ENCODE measurements at places on chromosomes 7 and 10.

DNA sequence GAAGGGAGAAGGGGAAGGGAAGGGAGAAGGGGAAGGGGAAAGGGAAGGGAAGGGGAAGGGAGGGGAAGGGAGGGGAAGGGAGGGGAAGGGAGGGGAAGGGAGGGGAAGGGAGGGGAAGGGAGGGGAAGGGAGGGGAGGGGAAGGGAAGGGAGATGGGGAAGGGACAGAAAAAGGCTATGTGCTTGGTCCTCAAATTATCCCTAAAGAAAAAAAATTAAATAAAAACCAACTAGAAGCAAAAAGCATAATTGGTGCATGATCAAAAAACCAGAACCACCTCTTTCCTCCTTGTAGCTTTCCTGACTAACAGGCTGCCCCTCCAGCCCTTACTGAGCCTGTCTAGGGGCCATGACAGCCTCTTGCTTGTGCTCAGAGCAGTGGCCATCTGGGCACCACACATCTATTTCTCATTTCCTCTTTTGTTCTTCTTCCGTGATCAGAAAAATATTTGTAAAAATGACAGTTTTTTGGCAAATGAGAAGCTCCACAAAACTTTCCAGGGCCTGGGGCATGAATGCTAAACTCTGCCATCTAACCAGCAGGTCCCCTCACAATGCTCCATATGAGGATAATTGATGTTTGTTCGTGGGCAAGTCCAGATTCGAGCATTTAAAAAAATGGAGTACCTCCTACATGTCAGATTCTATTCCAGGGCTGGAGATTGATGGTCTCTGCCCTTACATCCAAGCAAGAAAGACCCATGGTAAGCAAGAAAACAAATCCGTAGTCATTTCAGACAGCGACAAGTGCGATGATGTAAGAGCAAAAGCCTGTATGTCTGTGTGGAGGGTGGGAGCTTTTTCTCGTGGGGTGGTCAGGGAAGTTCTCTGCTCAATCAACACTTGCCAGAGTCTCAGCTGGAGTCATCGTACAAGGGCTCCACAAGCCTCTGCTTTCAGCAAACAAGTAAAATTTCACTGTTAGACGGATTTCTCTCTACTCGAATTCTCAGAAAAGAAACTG is 320.9 kb downstream of the WDR11 start:
- DNase-seq = no peak

- no peak for DNase-seq
These were observed 343.1 kb downstream of the PHTF2 start for GRCh38 chr7:78141522-78142281.

DNA sequence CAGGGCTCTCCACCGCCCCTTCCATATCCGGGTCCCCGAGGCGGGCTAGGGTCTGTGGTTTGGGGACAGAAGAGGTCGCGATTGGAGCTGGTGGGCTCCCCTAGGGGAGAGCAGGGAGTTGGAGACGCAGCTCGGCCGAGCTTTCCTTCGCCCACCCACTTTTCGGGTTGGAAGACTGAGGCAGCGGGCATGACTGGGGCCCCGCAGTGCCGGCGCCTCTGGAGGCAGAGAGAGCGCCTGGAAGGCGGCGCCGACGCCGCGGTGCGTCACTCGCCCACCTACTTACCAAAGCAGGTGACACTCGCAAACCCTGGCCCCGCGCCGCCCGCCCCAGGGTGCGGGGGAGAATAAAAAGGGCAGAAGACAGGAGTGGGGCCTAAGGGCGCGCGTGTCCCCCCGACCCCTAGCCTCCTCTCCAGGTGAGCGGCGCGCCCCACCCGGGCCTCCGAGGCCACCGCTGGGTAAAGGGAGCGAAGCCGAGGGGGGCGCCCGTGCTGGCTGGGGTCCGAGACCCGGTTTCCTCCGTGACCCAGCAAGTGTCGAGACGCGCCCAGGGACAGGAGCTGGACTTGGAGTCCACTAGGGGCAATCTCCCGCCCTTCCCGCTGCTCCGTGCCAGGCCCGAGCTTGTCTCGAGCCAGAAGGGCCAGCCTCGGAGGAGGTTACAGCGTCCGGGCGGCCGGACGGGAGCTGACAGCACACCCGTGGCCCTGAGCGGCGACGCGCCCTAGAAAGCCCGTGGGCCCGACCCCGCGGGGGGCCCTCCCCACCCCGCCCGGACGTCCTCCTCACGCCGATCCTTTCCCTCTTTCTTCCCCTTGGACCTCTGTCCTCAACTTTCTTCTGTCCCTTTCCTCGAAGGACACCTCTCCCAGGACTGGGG is 34.4 kb upstream of the GRID1 start:
- DNase-seq = peak; percentile 51

DNA sequence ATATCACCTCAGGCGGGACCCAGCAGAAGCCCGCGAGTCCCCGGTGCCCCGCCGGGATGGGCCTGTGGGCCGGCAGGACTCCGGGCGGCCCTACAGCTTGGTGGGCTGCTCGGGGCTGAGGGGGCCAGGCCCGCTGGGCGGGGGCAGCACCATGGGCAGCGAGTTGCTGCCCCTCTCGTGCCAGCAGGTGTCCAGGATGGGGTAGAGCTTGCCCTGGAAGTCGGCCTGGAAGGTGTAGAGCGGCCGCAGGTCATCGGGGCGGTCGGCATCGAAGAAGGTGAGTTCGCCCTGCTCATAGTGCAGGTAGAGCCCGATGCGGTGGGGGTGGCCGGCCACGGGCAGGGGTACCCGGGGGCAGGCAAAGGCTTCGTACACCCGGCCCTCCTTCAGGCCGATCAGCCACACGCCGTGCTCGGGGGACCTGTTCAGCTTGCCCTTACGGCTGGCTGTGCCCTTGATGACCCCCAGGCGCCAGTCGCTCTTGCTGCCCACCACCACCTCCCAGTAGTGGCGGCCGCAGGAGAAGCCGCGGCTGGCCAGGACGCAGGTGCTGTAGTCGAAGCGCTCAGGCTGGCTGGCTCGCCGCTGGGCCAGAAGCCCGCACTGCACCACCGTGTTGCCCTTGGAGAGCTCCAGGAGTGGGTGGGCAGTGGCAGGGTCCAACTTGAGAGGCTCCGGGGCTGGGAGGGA is 4.3 kb upstream of the NSUN5 start:
- no peak for DNase-seq

- DNase-seq = peak; percentile 81
These were observed 34.2 kb downstream of the PARD3 start for GRCh38 chr10:34780818-34781380.

GRCh38 chr7:107659666-107660065 is 962 bp upstream of the SLC26A4 start:
- DNase-seq = no peak

DNA sequence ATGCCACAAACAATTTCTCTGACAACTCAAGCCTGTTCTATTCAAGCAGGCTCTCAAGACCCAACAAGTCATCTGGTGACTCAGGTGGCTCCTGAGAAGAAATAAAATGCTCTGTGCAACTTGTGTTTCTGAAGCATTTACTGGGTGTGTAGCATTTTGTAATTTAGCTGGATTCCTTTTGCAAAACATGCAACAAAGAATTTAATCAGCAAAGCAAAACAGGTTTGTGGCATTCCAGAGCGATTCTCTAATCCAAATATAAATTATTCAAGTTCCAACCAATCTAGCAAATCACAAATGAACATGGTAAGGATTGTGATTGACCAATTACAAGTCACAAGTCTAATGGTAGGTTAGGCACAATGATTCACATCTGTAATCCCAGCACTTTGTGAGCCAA is 39.8 kb upstream of the C10orf67 start:
- DNase-seq = no peak

GRCh38 chr10:48383393-48383792 is 76.9 kb downstream of the MAPK8 start:
- DNase-seq = no peak

GRCh38 chr10:117226813-117227451 is 14.0 kb upstream of the SLC18A2 start:
- no peak for DNase-seq

- DNase-seq = no peak
These were observed 533.6 kb downstream of the INHBA start for GRCh38 chr7:41169317-41169716.

- DNase-seq = no peak
These were observed 21.6 kb downstream of the DNTT start for GRCh38 chr10:96325719-96326373.

DNA sequence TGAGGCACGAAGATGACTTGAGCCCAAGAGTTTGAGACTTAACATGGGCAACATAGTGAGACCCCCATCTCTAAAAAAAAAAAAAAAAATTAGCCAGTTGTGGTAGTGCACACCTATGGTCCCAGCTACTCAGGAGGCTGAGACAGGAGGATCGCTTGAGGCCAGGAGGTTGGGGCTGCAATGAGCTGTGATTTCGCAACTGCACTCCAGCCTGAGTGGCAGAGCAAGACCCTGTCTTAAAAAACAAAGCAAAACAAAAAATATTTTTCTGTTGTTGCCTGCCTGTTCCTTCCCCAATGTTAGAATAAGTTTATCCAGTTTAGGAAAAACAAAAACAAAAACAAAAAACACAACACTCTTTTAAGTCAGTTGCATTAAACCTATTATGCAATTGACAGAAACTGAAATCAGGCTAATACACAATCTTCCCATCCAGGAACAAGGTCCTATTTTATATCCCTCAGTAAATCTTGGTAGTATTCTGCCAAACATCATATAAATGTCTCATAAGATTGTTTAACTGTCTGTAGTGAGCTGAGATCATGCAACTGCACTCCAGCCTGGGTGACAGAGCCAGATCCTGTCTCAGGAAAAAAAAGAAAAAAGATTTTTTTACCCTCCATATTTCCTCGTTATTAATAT is 4.9 kb downstream of the PILRA start:
- no peak for DNase-seq

- no peak for DNase-seq
These were observed 287.0 kb downstream of the ZEB1 start for GRCh38 chr10:31605861-31606525.

GRCh38 chr10:50520115-50520514 is 103.6 kb downstream of the SGMS1 start:
- DNase-seq = no peak

DNA sequence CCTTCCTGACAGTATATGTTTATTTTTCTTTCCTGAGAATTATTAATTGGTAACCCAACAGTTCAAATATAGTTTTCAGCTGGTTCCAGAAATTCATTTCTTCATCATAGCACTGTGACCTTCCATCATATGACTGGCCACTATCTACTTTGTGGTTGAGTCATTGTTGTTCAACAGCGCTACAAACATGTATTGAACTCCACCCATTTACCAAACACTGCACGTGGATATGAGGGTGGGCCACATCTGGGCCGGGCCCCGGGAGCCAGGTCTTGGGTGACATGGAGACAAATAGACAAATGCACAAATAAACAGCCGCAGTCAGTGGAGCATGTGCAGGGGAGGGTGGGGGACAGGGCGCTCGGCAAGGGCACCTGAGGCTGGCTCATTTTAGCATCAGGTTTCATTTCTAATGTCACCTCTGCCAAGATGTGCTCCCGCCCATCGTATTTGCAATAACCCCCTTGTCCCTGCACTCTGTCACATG is 24.0 kb upstream of the EEPD1 start:
- no peak for DNase-seq

- no peak for DNase-seq
These were observed 1.8 kb upstream of the SP8 start for GRCh38 chr7:20788420-20788990.

DNA sequence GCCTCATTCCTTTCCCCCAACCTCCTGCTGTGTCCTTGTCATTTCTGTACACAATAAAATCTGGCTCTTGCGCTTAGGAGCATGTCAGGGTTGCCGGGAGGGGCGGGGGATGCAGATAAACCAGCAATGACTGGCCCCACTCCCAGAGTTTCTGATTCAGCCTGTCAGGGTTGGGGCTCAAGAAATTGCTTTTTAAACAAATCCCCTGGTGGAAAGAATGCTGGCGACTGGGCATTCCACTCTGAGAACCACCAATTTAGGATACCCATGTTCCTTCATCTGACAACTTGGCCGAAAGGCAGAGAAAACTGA is 376.4 kb downstream of the TCERG1L start:
- no peak for DNase-seq

GRCh38 chr7:23247603-23248335 is 1.2 kb downstream of the GPNMB start:
- DNase-seq = peak; percentile 49

GRCh38 chr7:22983257-22983855 is 30.6 kb downstream of the HYCC1 start:
- no peak for DNase-seq

DNA sequence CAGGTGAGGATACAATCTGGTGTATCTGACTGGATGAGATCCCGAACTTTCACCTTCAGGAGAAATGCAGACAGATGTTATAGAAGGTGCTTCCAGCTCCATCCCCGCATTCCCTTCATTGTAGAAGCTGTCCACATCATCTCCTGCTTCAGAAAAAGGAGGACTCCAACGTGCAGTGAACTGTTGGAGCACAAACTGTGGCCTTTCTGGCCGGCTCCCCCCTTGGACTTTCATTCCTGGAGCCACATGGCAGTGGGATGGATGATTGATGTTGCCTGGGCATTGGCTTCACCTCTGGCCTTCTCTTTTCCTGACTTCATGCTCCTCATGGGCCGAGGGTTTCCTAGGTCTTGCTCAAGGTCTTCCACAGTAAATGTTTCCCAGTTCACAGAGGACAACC is 29.6 kb upstream of the ZNF273 start:
- DNase-seq = no peak

DNA sequence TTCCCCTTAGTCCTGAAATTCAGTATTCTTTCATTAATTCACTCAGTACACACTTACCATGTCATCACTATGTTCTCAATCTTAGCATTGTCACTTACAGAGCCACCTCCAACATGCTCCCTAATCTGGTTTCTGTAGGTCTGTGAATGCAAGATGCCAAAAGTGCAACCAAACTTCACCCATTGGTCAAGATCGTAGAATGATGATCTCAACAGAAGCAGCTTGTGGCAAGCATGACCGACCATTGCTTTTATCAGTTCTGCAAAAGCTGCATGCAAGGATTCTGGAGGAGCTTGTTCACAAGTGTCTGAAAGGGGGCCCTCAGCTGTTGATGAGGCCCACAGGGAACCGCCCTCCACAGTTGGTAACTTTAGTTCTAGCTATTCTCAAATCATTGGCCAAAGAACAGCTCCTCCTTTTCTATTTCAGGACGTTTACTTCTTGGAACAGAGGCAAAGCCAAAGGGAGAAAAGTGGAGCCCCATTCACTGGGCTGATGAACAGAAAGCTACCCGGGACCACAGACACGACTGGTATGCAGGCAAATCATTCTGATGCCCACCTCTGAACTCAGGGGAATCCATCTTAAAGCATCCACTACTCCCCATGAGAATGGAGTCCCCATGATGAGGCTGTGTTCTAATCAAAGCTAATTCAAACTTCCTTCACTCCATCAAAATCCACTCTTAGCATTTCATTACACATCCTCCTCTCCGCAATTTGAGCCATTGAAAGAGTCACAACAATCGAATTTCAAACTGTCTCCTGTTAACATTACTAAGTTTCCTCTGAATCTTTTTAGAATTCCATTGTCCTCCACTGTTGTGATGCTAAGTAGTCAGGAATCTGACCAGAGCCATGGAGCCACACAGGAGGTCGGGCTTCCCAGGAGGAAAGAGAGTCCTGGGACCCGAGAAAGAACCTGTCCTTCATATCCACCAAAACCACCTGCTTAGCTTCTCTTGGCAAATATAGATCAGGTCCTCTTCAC is 13.9 kb downstream of the GRB10 start:
- no peak for DNase-seq

Measured in femur (tissue), 1 donor.